ENCODE measurements at places on chromosomes 16 and 17. TPM values are rescaled to one million over a fixed set of nuclear protein-coding genes. Genes with fewer than 3 reads are reported as not detected.

DNA sequence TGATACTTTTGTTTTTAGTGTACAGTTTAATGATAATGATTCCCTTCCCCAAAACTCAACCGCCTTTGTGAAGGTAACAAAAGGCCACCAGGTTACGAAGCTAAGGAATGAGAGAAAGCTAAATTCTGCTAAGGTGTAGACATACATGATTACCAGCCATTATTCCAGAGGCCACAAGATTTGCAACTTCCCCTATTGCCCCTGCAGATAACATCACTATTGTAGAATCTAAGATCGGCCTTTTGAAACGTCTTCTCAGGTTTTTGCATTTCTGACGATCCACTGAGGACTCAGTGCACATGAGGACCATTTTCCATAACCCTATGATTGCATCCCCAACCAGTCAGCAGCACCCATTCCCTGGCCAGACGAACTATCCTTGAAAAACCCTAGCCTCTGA is 33.9 kb upstream of the SNN start:
- no peak for DNase-seq

The TSPAN10 gene
- not detected for total RNA-seq

The ZDHHC1 gene
- 3.5 TPM for total RNA-seq

DNA sequence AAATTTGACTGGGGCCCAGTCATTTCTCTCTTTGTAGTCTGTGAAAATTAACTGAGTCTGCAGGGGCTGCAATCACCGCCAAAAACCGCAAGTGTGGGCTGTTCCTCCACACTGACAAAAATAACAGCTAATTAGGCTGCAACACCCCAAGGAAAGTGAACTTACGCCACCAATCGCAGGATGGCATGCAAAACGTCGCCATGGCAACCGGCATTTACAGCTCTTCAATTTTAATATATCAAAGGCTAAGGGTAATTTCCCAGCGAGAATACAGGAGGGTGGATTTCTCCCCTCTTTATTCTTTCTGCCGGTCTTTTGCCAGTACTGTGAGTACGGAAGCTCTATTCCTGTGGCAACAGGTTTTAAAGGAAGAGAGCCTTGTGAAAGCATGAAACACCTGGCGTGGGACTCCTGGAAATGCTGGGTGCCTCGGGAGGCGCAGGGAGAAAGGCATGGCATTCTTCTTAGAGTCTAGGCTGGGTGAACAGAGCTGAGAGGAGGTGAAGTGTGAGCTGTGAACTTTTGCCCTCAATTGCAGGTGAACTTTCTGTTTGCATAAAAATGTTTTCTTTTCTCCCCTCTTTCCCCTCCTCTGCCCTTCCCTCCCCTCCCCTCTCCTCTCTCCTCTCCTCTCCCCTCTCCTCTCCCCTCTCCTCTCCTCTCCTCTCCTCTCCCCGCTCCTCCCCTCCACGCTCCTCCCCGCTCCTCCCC is 399.7 kb downstream of the XYLT1 start:
- no peak for DNase-seq

GRCh38 chr17:8695241-8695640 is 49.4 kb downstream of the CCDC42 start:
- DNase-seq: no peak

- DNase-seq: no peak
Observed at GRCh38 chr17:80826955-80827645, 164.5 kb upstream of the CHMP6 start.

The TLCD3B gene
- not detected for total RNA-seq

- DNase-seq: no peak
Observed at GRCh38 chr16:57377080-57377841, 5.0 kb downstream of the CX3CL1 start.

GRCh38 chr16:81071805-81072204 is 5.2 kb downstream of the C16orf46 start:
- no peak for DNase-seq

DNA sequence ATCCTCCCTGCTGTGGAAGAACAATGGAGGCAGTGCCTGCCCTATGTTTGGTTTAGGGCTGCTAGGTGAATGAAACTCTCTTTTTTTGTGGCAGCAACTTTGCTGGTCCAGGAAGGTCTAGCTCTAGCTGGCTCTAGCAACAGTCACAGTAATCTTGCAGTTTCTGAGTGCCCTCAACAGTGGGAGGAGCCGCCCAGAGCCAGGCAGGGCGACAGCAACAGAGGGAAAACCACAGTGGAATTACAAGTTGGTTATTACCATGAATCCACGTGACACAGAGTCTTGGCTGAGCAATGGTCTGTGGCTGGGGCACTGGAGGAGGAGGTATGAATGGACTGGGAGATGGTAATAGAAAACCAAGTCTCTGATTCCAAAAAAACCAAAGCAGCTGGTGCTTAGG is 10.3 kb downstream of the HSPB9 start:
- DNase-seq: no peak

DNA sequence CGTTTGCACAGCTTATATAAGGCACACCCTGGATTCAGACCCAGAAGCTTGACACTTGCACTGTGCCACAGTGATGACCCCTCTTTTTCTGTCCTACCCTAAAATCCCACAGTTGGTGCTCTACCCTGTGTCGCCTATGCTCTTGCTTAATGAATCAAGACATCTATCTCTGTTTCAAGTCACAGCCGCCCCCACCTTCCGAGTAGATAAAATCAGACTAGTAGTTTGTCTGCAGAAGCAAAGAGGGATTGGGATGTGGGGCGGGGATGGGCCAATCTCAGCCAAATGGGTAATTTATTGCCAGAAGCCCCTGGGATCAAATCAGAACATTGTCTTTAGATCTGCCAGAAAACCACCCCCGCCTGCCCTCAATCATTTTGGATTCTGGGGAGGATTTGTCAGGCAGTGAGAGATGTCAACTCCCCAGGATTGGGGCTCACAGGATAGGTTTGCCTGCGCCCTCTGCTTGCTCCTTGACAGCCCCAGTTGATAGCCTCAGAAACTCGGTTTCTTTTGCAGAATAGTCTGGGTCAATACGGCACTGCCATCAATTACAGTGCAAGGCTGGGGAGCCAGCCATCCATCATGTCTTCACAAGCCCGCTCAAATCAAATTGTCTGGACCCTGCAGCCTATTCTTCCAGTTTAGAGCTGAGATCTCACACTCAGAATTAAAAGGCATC is 520.8 kb downstream of the GRIN2A start:
- DNase-seq: no peak

The HSD17B2 gene
- not detected for total RNA-seq

The ZSCAN10 gene
- total RNA-seq: not detected

The ASPA gene
- total RNA-seq: 1.5 TPM

DNA sequence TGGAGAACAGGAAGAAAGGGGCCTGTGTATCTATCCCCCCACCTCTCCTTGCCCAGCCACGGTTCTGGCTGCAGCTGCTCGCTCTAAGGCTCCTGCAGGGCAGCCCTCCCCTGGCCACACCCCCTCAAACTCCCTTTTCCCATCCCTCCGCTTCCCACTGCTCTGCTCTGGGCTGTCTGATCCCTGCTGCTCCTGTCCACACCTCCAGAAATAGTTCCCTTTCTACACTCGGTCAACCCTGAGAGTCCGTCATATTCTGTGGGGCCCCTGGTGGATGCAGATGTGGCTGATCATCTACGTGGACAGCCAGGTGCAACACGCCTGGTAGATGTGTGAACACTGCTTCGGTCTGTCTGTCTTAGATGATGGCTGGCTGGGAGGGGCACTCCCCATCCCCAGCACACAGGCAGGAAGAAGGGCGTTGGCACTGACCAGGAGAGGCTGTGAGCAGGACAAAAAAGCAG is 19.3 kb upstream of the KRT19 start:
- DNase-seq: no peak

The TBC1D3I gene
- not detected for total RNA-seq
